ENCODE measurements at places on chromosomes 6 and 20.

DNA sequence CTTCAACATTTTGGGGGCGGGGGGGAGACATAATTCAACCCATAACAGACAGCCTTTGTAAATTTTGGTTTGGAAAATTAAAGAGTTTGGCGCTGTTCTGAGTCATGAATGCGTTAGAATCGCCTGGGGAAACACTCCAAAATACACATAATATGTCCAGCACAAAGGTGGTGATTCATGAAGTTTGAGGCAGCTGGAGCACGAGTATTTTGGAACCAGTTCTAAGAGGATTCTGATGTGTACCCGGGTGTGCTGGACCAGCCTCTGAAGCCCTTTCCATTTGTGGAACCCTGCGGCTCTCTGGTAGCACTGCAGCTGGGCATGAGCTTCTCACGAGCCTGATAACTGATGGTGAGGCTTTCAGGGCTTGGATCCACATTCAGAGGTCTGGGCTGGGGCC lies 4.7 kb downstream of the GMPR start:
- peak; percentile 38 for DNase-seq

DNA sequence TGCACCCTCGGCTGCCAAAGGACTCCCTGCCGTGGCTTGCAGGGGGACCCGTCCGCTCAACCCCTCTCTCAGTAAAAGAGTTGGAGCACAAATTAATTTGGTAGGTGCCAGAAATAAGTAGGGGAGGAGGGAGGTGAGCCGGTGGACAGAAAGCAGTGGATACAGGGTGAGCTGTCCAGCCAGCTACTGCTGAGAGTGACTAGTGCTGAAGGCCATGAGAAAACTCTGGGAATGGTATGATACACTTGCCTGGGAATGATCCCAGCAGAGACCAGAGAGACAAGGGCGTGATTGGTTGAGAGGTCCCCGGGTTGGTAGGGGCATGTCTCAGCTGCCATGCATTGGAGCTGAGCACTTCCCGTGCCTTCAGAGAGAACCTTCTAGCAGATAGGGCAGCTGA lies 15.7 kb downstream of the FOXQ1 start:
- DNase-seq: no peak

GRCh38 chr20:5630071-5630470 lies 120.1 kb upstream of the SHLD1 start:
- no peak for DNase-seq

- DNase-seq: no peak
Measured at GRCh38 chr20:54078296-54078984, 8.0 kb upstream of the BCAS1 start.

DNA sequence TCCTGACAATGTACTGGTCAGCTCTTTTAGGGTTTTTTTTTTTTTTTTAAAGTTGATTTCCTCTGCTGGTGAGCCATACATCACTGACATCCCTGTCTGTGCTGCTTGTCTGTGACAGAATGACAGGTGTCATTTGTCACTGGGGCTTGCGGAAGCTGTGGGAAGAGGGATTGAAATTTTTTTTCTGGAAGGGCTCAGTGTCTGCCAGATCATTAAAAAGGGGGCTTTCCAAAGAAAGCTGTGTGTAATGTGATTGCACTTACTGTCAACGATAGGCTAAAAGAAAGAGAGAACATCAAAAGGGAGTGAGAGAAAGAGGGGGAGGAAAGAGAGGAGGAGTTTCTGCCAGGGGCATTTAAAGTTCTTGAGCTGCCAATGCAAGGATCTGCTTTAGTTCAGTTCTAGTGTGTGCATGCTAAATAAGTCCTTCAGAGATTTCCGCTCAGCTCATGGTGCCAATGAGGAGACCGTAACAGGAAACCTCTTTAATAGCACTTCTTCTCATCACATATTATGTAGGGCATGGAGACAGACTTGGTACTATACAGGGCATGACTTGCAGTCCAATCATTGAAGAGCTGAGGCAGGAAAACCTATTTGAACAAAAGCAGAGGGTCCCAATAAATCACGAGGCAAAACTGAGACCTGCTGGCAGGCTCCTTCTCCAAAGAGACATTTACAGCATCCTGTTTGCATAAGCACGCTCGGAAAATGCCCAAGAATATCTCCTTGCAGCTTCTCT lies 177.2 kb downstream of the TSHZ2 start:
- no peak for DNase-seq

- peak; percentile 93 for DNase-seq
Measured at GRCh38 chr20:22805219-22805618, 220.8 kb upstream of the FOXA2 start.

- DNase-seq: peak; percentile 22
Measured at GRCh38 chr6:131387562-131388447, 185.2 kb upstream of the ARG1 start.

DNA sequence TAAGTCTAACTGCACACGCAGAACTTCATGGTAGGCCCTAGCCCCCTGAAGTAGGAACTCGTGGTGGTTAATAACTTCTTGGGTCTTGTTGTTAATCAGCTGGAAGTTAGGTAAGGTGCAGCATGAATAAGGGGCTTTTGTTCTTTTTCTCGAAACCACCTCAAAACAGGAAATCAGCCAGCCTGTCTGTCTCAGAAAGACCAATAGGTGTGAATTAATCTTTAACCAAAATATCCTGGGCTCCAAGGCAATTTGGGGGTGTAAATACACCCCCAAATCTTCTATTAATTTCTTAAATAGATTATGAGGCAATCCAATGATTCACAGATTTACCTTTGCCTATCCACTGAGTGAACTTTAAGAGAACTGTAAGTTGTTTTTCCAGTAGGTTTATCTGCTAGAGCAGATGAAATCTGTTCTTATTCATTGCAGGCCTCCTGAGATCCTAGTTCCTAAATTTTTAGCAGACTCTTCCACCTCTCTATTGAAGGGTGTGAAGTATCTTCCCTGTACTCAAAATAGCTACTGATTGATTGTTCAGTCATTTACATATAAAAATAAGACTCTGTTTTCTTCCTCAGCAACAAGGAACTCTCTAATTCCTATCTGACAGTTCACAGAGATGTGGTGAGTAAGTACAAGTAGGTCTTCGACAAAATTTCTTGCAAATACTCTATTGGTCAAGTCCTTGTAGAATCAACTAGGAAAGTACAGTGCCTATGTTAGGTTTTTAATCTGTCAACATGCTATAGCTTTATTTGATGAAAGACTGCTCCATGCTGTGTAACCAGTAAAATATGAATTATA lies 427.1 kb upstream of the NOX3 start:
- peak; percentile 9 for DNase-seq

- no peak for DNase-seq
Measured at GRCh38 chr6:120498711-120499110, 835.6 kb downstream of the TBC1D32 start.

DNA sequence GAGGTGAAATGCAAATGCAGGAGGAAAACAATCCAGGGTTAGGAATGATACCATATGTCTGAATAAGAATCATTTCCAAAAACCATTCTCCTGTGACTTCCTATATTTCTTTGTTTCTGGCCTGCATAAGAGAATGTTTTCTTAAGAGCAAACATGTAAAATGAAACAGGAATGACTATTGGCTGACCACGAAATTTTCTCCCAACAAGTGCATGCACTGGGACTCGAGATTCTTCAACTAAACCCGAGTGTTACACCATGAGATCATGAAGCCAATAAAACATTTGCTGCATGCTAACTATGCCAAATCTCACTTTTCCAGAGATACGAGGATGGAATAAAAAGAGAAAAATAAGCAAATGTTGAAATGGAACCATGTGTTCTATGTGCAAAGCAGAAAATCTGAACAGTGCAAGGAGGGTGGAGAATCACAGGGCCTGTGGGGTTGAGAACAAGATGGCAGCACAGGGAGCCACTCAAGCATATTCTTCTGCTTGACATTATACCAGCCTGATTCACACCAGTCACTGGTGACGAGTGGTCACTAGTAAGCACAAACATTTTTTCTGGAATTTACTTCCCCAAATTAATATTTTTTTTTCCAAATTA lies 212.2 kb upstream of the FOXA2 start:
- DNase-seq: peak; percentile 65

GRCh38 chr6:42450477-42451332 lies 1.0 kb downstream of the TRERF1 start:
- DNase-seq: peak; percentile 22

DNA sequence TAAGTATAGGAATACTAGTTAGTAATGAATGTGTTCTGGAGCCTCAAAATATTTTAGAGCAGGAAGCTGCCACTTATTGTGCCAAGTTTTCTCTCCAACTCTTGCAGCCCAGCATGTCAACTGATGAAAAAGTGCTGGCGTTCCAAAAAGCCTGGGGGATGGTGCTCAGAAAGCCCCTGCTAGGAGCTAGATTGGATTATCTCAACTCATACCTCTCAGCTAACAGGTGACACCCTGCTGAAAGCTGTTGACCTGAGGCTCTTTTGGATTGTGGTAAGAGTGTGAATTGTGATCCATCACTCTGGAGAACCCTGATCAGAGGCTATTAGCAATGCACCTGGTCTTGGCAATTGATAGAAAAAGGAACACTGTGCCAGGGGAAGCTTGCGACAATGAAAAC lies 580.4 kb downstream of the EYS start:
- no peak for DNase-seq

DNA sequence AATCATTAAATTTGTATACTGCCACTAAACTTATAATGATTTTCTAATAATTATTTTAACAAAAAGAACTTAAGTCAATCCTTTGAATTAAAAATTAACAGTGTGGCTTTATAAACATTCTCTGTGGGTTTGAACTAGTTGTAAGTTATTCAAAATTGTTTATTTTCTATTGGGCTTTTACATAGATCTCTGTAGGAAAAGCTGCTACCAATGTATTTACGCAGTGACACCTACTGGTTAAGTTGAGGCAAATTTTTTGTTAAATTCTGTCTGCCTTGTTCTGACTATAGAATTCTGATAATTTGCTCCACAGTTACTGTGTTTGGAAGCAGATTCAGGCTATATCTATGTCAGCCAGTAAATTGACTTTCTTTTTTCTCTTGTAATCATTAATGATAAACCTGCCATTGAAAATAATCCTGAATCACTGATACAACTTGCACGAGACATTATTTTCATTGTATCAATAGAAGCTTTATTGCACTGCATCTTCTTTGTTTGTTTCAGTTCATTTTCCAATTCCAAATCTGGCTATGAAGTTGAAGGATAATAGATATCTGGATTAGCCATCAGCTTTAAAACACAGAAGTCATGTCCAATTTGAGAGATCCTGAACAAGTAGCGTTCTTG lies 66.0 kb upstream of the UTRN start:
- peak; percentile 52 for DNase-seq

GRCh38 chr6:150037526-150038201 lies 12.3 kb upstream of the RAET1L start:
- no peak for DNase-seq

GRCh38 chr20:4159765-4160490 lies 144.6 kb upstream of the RNF24 start:
- no peak for DNase-seq

GRCh38 chr6:63764318-63764916 lies 128.8 kb downstream of the PHF3 start:
- peak; percentile 38 for DNase-seq

GRCh38 chr6:47237196-47237595 lies 72.5 kb downstream of the TNFRSF21 start:
- no peak for DNase-seq
